ENCODE measurements at places on chromosomes 13 and 19. TPM values are rescaled to one million over a fixed set of nuclear protein-coding genes. Genes with fewer than 3 reads are reported as not detected.

The RBM26 gene
- total RNA-seq: 78.5 TPM

DNA sequence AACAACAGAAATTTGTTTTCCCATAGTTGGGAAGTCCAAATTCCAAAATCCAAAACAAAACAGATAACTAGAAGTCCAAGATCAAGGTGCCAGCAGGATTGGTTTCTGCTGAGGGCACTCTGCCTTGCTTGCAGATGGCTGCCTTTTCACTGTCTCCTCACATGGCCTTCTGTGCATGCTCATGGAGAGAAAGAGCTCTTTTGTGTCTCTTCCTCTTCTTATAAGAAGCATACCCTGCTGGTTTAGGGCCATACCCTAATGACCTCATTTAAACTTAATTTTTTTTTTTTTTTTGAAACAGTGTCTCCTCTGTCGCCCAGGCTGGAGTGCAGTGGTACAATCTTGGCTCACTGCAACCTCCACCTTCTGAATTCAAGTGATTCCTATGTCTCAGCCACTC lies 1974.1 kb upstream of the PCDH20 start:
- no peak for DNase-seq

The LMTK3 gene
- 1.5 TPM for total RNA-seq

GRCh38 chr13:26382366-26382765 lies 128.4 kb downstream of the CDK8 start:
- no peak for DNase-seq

The ZNF681 gene
- total RNA-seq: 2.8 TPM

- DNase-seq: no peak
Measured at GRCh38 chr19:28883241-28883693, 329.7 kb downstream of the UQCRFS1 start.

The F10 gene
- 6.5 TPM for total RNA-seq

The FAAP24 gene
- 2.7 TPM for total RNA-seq

- no peak for DNase-seq
Measured at GRCh38 chr13:114161644-114162532, 17.2 kb upstream of the CFAP97D2 start.
